ENCODE measurements at places on chromosomes 7 and 10.

GRCh38 chr10:35492386-35493195 is 112.5 kb upstream of the GJD4 start:
- no peak for DNase-seq

DNA sequence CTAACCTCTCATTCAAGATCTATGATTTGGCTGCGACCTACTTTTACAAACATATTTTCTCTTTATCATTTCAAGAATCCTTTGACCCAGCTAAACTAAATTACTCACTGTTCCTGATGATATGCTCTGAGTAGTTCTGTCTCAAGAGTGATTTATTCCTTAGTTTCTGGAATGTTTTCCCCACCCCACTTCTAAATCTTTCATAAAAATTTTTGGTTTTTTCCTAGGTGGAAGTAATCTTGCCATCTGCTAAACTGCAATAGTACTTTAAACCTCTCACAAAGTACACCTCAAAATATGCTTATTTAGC is 170.8 kb downstream of the DNAJC1 start:
- no peak for DNase-seq

GRCh38 chr10:35191523-35191922 is 64.9 kb downstream of the CREM start:
- no peak for DNase-seq

GRCh38 chr7:129741743-129742213 is 130.3 kb downstream of the NRF1 start:
- peak; percentile 6 for DNase-seq

- no peak for DNase-seq
These were observed 82.7 kb downstream of the SLC25A13 start for GRCh38 chr7:96238976-96239766.
